Stimulated activated CD4-positive, alpha-beta T cell treated with anti-CD3 and anti-CD28 coated beads, Interleukin-1b, Interleukin-23, amount 100 ng/mL, for 1 hour (primary cell): ENCODE measurements at places on chromosomes 16 and 17.
A peak's percentile ranks its signal among the peaks of the same experiment; 100 is the strongest.

DNA sequence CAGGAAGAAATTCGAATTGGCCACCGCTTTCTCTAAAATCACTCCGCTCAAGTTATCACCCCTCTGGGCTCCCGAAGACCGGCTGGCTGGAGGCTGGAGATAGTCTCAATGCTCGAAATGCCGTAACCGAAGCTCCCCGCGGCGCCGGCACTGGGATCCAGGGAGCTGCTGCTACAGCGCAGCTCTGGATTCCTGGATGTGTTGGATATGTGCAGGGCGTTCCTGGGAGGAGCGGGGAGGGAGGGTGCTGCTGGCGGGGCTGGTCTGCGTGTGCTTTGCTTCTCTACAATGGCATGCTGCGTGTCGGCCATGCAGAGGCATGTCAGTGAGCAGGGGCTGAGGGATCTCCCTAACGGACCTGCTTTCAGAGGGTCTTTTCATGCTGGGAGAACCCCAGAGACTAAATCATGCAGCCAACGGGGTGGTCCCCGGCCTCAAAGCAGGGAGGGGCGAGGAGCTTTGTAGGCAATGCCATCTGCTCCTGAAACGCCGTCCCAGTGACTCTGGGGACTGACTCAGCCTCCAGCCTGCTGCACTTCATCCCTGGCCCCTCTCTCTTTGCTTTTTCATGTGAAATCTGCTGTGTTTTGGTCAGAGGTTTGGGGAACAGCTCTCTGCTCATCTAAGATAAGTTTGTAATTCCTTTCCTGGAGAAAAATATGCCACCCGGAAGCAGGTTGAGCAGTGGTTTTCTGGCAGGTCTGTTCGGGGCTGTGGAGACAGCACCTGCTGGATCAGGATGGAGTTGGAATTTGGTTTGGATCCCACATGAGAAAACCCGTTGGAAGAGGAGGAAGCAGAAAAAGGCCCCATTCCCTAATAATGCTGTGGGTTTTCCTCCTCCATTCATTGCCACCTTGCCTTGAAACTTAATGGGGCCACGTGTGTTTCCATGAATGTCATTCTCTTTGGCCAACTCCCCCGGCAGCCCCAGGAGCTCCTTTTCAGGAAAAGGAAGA lies 311.4 kb downstream of the SEC14L1 start:
- no peak for DNase-seq

- no peak for DNase-seq
Observed at GRCh38 chr16:72985995-72986394, 61.9 kb downstream of the ZFHX3 start.

- DNase-seq, result no peak
Observed at GRCh38 chr16:68371276-68371651, 60.4 kb downstream of the PRMT7 start.

- DNase-seq, result no peak
Observed at GRCh38 chr16:10780628-10781027, 37.0 kb downstream of the NUBP1 start.

DNA sequence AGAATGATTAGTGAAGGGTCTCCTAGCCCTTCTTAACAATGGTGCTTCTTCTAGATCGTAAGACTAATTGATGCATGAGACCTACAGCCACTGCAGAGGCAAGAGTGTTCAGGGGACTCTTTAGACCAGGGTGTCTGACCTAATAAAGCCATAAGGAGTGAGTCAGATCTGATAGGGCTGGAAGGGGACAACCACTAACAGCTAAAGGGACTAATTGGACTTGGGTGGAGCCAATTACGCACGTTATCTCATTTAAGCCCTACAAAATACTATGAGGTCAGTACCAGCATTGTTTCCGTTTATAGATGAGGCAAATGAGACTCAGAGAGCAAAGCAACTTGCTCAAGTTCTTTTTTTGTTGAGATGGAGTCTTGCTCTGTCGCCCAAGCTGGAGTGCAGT lies 14.5 kb upstream of the RNF222 start:
- no peak for DNase-seq

DNA sequence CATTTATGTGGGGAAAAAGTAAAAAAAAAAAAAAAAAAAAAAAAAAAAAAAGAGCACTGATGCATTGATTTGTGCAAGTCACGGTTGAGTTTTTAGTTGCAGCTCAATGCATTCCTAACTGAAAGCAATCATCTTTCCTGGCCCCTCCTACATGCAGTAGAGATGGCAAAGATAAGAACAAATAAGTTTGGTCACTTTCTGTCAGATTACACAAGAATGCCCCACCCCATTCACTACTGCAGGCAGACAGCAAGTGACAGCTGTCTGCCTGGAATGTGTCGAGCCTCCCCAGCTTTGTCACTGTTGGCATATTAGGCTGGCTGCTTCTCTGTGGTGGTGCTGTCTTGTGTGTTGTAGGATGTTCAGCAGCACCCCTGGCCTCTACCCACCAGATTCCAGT lies 243.5 kb downstream of the FOXL1 start:
- DNase-seq, result no peak

DNA sequence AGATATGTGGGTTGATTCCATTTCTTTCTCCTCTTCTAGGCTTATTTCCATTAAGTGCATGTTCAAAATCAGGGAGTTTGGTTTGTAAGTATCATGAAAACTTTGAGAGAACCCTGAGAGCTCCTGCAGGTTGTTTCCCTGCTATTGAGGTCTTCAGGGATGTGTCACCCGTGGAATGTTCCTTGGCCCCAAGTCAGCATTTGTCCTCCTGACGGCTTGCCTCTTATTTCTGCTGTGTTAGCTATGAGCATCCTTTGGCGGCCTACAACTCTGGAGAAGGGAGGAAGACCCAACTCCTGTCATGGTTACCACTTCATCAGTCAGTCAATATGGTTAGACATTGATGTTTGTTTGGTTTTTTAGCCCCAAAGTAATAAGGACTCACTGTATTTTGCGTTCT lies 180.8 kb downstream of the FTO start:
- DNase-seq, result no peak

- no peak for DNase-seq
Observed at GRCh38 chr17:75096082-75096625, 8.4 kb downstream of the SLC16A5 start.

GRCh38 chr16:48212033-48212432 lies 32.1 kb upstream of the LONP2 start:
- DNase-seq, result no peak

DNA sequence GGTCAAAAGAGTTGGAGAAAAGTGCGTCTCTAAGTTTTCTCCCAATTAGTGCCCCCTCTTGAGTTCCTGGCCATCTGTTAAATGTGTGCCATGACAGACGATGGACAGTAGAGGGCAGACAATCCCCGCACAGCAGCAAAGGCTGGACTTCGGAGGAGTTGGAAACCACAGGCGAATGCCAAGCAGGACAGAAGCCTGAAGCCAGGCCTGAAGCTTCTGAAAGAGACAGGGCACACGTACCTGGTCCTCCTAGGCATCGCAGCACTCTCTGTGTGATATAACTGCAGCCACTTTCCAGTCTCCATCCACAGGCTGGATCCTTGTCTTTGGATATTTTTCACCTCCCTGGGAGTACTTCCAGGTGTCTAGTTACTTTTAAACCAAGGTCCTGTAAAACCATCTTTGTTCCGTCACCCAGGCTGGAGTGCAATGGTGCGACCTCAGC lies 14.5 kb downstream of the C17orf100 start:
- DNase-seq, result no peak

DNA sequence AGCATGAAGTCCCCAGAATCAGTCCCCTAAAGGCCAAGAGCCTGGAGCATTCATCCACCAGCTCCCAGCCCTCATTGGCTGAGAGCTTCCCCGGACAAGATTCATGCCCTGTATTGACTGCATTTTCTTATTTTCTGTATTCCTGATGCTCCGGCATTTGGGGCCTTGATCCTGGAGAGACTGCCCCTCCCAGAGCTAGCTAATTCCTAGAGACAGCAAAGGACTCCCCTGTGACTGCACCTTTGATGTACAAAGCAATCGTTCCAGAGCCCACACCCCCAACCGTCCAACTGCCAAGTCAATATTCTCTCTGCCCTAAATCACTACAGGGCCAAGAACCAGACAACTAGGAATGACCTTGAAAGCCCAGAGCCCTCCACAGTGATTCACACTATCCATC lies 93.4 kb upstream of the CDH5 start:
- DNase-seq, result no peak

DNA sequence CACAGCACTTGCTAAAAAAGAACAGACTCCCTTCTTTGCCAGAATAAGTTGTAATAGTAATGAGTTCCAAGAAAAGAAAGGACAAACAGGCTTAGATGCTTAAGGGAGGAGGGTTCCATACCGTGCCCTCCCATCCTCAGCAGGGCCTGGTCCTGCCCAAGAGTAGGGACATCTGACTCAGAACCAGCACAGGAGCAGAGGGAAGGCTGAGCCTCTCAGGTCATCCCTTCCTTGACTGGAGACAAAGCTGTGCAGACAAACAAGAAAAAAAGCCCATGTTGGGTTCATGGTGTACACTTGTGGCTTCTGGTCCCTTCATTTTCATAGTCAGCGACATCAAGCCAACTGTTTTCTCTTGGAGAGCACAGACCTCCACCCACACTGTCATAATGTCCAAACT lies 44.2 kb upstream of the NDRG4 start:
- no peak for DNase-seq

DNA sequence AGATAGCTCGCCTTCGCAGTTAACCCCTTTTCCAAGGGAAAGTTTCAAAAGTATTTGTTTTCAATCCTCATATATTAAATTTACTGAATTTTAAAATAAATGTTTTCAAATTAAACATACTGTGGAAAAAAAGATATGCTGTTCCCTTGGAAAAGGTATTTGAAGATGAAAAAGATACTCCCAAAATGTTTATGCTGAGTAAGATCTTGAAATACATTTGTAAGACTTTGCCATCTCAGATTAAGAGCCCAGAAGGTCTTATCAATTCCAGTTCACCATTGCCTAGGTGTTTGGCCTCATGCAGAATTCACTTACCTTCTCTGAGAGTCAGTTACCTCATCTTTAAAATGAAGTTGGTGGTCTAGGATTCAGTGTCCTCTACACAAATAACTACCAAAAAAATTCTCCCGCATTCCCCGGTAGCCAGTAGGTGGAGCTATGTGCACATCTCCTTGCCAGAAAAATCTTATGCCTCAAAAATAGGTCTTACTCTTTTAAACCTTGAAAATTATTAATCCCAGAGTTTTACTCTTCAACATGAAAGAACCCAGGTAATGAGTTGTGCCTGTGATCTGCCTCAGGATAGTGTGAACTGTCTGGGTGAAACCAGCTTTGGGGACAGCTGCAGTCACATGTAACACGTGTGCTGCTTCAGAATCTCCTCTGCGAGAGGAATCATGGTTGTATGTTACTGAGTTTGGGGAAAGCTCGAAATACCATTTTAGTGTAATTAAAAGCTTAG lies 178.3 kb downstream of the MRTFB start:
- DNase-seq, result no peak

DNA sequence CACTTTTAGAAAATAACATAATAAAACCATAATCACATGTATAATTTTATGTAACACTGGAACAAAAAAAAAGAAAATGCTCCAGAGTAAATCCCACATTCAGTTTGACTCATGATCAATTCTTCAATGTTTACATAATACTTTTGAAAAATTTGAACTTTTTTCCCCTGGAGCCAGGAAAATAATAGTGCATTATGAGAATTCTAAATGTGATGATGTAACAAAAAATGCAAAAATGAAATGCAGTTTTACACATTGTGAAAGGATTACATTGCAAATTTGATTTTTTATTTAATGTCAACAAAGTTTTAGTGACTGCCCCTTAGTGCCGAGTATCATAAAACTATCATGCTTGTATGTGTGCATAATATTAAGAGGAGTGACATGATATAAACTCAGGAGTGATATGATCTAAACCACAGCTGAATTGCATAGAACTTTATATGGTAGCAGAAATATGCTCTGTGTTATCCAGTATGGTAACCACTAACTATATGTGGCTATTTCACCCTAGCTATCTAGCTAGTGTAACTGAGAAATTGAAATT lies 238.2 kb downstream of the CDH8 start:
- no peak for DNase-seq

DNA sequence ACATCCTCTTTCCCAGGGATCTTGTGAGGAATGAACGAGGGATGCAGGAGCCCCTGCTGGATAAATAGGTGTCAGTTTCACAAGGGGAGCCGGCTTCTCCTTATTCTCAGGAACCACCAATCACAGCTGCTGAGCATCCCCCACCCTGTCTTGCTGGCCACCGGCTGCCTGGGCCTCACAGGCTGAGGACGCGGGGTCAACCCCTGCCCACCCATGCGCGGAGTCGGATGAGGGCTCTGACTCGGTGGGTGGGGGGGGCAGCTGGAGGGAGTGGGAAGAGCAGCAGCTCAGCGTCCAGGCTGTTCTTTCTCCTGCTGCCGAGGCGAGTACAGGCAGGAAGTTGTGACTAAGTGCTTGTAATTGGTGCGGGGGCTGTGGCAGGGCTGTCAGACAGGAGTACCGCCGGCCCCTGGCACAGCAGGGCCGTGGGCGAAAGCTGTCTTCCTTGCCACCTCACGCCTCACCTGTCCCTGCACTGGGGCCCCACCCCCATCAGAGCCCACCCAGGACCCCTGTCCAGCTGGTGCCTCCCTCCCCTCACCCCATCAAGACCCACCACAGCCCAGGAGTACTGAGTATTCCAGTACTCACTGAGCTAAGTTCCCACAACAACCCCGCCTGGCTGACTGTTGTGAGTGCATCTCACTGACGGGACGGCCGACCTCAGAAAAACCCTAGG lies 11.0 kb upstream of the DPEP1 start:
- peak; percentile 11 for DNase-seq

DNA sequence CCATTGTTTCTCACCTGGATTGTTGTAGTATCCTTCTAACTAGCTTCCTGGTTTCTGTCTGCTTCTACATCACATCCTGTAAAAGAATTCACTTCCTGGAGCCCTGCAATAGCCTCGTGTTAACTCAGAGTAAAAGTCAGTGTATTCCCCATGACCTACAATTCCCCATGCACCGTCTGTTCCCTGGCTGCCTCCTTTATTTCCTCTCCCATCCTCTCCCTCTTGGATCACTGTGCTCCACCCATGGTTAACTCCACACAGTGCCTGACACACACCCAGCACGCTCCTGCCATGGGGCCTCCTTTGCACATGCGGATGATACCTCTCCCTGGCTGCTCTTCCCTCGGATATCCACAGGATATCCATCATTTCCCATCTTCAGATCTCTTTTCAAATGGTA lies 301.4 kb upstream of the IRX3 start:
- DNase-seq, result no peak

DNA sequence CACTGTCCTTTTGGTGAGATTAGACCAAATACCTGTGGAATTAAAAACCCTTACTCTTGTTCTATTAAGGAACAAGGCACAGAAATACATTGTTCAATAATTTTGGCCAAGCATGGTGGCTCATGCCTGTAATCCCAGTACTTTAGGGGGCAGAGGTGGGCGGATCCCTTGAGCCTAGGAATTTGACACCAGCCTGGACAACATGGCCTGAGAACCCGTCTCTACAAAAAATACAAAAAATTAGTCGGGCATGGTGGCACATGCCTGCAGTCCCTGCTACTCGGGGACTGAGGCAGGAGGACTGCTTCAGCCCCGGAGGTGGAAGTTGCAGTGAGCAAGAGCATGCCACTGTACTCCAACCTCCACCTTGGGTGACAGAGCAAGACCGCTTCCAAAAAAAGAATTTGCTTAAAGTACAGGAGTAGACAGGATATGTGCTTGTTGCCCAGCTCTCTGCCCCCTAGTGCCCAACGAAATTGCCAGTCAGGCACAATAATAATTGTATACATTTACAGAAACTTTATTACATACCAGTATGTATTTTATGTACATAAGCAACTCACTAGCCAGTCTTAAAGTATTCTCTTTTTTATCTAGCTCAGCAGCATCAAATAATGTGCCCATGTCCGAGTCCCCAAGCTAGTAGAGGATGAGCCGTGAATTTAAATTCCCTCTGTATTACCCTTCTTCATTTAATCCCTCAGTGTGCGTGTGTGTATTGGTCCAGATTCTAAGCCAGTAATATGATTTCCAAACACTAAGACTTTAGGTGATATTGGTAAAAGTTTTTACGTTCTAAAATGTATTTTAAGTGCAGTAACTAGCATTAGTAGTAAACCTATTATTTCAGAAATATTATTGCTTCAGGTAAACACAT lies 1.4 kb downstream of the THUMPD1 start:
- no peak for DNase-seq
